Stomach (tissue), 19 donors: ENCODE measurements at places on chromosomes 6 and 20.
A peak's percentile ranks its signal among the peaks of the same experiment; 100 is the strongest.

- no peak for DNase-seq
- H3K4me1 ChIP-seq, result no peaks in the 10 kb centered on the region
- H3K27ac ChIP-seq, result no peak overlapping the region
- H3K36me3 ChIP-seq, result no peaks in the 10 kb centered on the region
Observed at GRCh38 chr6:88361298-88361697, 195.2 kb upstream of the CNR1 start.

- no peak overlapping the region for H3K27ac ChIP-seq
- no peaks in the 10 kb centered on the region for H3K36me3 ChIP-seq
- H3K4me1 ChIP-seq, result no peaks in the 10 kb centered on the region
- no peaks in the 10 kb centered on the region for H3K27me3 ChIP-seq
- no peak overlapping the region for H3K4me3 ChIP-seq
Observed at GRCh38 chr20:50804437-50805348, 9.8 kb downstream of the BCAS4 start.

DNA sequence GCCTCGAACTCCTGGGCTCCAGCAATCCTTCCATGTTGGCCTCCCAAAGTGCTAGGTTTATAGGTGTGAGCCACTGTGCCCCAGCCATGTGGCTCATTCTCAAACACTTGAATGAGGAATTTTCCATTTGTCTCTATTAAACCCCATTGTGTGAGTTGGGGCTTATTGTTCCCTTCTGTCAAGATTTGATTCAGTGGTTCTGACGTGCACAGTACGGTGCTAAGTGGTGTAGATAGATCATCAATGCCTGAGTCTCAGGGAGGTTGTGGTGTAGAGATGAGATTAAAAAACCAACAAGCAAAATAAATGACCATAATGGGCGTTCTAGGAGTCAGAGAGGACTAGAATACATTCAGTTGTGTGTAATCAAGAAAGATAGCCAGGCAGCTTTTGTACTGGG is 335.6 kb downstream of the PRL start:
- no peaks in the 10 kb centered on the region for H3K27me3 ChIP-seq
- no peaks in the 10 kb centered on the region for H3K4me1 ChIP-seq
- no peak overlapping the region for H3K4me3 ChIP-seq

- DNase-seq, result no peak
- peak overlapping the region; percentile 43 for H3K27ac ChIP-seq
- no peak overlapping the region for H3K4me3 ChIP-seq
- no peaks in the 10 kb centered on the region for H3K36me3 ChIP-seq
- H3K27me3 ChIP-seq, result no peaks in the 10 kb centered on the region
Observed at GRCh38 chr6:137697267-137697938, 169.7 kb upstream of the TNFAIP3 start.

DNA sequence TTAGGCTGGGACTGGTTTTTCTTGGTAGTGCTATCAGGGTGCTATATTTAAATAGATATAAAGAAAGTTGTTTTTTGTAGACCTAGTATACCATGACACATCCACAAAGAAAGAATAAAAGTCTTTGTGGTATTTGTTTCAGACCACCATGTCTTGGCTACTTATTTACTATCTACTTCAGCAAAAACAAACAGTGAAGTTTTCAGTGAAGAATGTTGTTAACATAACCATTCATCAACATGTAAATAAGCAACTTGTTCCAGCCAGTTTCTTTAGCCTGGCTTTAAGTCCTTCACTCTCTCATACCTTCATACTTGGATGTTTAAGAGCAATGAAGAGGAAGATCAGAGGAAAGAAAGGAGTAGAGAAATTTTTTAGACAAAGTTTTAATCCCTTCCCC is 624.1 kb downstream of the CD109 start:
- no peaks in the 10 kb centered on the region for H3K4me1 ChIP-seq
- H3K4me3 ChIP-seq, result no peak overlapping the region
- no peaks in the 10 kb centered on the region for H3K27me3 ChIP-seq
- no peaks in the 10 kb centered on the region for H3K36me3 ChIP-seq
- DNase-seq, result no peak

DNA sequence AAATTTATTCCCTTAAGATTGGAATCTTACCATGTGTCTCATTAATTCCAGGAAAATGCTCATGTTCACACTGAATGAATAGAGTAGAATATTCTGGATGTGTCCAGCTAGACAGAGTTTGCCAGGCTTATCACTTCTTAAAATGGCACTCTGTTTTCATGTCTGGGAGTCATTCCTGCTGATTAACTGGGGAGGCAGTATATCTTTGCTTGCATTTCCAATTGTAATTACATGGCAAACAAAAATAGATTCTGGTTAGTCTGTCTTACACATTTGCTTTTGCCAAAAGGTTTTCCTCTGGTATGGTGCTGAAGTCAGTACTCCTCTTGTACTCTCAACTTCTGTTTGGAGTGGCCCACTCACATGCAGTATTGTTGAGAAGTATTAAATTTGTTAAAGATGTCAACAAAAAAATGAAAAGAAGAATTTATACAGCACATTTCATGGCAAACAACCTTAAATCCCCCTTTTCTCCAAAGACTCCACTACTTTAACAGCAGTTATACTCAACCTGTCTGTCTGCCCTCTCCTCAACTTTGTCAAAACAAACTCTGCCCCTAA is 70.2 kb downstream of the TENT5A start:
- H3K27me3 ChIP-seq, result no peaks in the 10 kb centered on the region
- no peak overlapping the region for H3K4me3 ChIP-seq
- peaks cover 5% of the 10 kb centered on the region for H3K4me1 ChIP-seq
- no peak for DNase-seq
- H3K27ac ChIP-seq, result no peak overlapping the region
- H3K36me3 ChIP-seq, result no peaks in the 10 kb centered on the region

DNA sequence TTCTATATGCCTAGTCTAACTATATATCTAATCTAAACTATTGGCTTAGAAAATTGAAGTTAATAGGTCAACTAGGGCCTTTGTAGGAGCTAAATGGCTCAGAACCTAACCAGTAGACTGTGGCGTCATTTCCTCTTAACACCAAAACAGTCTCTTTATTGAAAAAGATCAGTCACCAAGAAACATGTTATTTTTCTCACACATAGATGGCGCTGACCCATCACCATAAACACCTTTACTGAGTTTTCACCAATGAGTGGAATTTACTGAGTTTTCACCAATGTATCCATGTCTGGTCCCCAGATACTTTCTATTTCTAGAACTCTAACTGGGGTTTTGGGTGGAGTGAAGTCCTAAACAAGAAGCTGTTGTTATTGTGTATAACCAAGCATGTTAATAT is 636.0 kb downstream of the BCKDHB start:
- H3K4me1 ChIP-seq, result no peaks in the 10 kb centered on the region
- no peak overlapping the region for H3K4me3 ChIP-seq
- H3K27me3 ChIP-seq, result no peaks in the 10 kb centered on the region
- peak; percentile 43 for DNase-seq

DNA sequence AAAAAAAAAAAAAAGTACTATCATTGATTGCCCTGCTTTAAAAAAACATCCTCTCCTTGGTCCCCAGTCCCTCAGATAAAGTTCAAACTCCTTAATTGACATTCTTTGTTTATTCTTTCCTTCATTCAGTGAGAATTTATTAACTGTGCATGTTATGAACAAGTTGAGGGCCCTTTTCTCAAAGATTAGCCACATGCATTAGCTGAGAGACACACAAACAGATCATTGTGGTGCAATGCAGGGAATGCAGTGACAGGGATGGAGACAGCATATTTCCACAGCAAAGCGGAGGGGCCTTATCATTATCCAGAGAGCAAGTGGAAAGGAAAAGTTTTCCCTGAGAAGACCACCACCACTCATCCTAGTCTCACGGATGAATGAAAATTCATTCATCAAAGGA is 21.9 kb upstream of the IPCEF1 start:
- no peak overlapping the region for H3K4me3 ChIP-seq
- no peaks in the 10 kb centered on the region for H3K4me1 ChIP-seq
- no peaks in the 10 kb centered on the region for H3K36me3 ChIP-seq
- H3K27me3 ChIP-seq, result no peaks in the 10 kb centered on the region
- H3K27ac ChIP-seq, result no peak overlapping the region

GRCh38 chr6:139568956-139569538 is 194.6 kb upstream of the CITED2 start:
- no peaks in the 10 kb centered on the region for H3K36me3 ChIP-seq
- no peak for DNase-seq
- no peaks in the 10 kb centered on the region for H3K4me1 ChIP-seq

DNA sequence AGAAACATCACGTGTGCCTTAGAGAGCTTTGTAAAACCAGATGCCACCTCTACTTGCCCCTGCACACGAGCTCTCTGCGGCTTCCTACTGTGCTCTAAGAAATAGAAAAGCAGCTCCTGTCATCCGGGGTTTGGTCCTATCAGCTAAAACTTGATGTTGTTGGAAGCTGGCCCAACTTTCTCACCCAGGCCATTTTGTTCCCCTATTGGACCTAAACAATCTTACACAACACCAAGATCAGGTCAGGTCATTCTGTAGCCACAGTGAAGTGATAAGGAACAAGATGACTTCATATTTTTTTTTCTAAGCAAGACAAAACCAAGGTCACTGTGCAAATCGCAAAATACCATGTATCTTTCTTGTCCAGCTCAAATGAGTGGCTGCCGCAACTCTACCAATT is 486.0 kb downstream of the PTPRT start:
- no peak overlapping the region for H3K4me3 ChIP-seq
- no peaks in the 10 kb centered on the region for H3K27me3 ChIP-seq
- no peaks in the 10 kb centered on the region for H3K4me1 ChIP-seq
- no peaks in the 10 kb centered on the region for H3K36me3 ChIP-seq

DNA sequence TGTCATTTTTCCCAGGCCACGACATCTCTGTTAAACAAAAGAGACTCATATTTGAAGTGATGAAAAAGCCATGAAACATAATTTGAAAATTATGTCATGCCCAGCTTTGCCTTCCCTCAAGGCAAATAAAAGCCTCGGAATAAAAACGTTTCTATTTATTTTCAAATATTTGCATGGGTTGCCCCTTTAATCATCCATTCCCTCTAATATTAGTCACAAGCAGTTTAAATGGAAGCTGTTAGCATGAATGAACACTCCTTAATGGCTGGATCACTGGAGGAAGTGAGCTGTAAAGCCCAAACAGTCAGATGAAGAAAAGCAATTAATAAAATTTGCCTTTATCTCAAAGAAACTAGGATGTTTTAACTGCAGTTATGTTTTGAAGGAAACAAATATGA is 69.3 kb upstream of the STMND1 start:
- H3K27me3 ChIP-seq, result no peaks in the 10 kb centered on the region
- H3K4me3 ChIP-seq, result no peak overlapping the region
- peak overlapping the region; percentile 77 for H3K27ac ChIP-seq
- H3K36me3 ChIP-seq, result no peaks in the 10 kb centered on the region
- no peak for DNase-seq
- H3K4me1 ChIP-seq, result no peaks in the 10 kb centered on the region

DNA sequence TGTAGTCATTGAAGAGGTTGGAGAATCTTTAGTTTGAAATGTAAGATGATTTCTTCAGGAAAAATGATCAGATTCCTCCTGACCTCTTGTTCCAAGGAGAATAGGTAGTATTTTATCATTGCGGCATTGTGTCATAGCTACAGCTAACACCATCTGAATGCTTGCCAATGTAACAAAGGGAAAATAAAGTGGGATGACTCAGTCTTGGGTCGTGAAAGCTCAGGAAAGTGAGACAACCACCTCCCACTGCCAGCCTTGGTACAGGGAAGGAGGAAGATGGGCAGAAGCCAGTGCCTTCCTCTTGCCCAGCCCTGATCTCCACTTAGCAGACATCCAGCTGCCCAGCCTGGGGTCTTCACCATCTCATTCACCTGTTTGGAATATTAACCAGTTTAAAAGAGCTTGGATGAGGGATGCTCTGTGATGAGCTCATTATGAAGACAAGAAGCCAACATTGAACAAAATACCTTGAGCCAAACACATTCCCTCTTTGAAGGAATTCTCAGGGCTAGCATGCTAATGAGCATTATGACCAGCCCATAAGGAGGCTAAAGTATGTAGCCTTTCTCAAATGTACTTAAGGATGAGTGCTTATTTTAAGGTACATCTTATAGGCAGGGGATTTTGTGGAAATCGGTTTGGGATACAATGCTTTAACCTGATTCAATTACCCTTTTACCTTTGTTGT is 40.0 kb upstream of the APCDD1L start:
- no peaks in the 10 kb centered on the region for H3K36me3 ChIP-seq
- H3K27me3 ChIP-seq, result peaks cover 25% of the 10 kb centered on the region
- no peak overlapping the region for H3K27ac ChIP-seq
- no peaks in the 10 kb centered on the region for H3K4me1 ChIP-seq
- no peak overlapping the region for H3K4me3 ChIP-seq

GRCh38 chr6:31769684-31770371 is 7.3 kb downstream of the VWA7 start:
- H3K4me1 ChIP-seq, result peaks cover 15% of the 10 kb centered on the region
- H3K36me3 ChIP-seq, result no peaks in the 10 kb centered on the region
- peak; percentile 89 for DNase-seq
- H3K27ac ChIP-seq, result no peak overlapping the region

- H3K4me3 ChIP-seq, result no peak overlapping the region
- H3K27ac ChIP-seq, result no peak overlapping the region
- no peak for DNase-seq
- no peaks in the 10 kb centered on the region for H3K36me3 ChIP-seq
Observed at GRCh38 chr6:49519660-49520059, 19.9 kb downstream of the GLYATL3 start.

DNA sequence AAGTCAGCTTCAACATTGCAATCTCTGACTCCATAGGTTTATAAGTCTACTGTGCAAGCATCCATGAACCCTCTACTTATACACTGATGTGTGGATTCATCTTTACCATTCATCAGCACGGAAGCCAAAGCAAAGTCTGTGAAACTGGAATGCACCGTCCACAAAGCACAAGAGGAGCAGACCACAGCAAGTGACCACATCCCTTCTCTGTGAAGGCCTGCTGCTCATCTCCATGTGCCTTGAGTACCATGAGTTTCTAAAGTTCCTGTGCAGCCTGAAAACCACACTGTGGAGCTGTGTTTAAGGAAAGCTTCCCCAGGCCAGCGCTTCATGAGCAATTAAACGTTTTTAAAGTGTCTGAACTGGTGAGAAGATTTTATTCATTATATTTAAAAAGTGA is 20.0 kb downstream of the GABRR1 start:
- H3K36me3 ChIP-seq, result no peaks in the 10 kb centered on the region
- no peak for DNase-seq
- H3K4me3 ChIP-seq, result no peak overlapping the region
- H3K27me3 ChIP-seq, result no peaks in the 10 kb centered on the region

- no peaks in the 10 kb centered on the region for H3K27me3 ChIP-seq
- peak overlapping the region; percentile 45 for H3K27ac ChIP-seq
- DNase-seq, result no peak
- peaks cover 7% of the 10 kb centered on the region for H3K4me1 ChIP-seq
- H3K36me3 ChIP-seq, result no peaks in the 10 kb centered on the region
Observed at GRCh38 chr6:158409451-158409850, 97.2 kb downstream of the TULP4 start.

- no peaks in the 10 kb centered on the region for H3K36me3 ChIP-seq
- no peak overlapping the region for H3K27ac ChIP-seq
- no peak for DNase-seq
- H3K4me1 ChIP-seq, result no peaks in the 10 kb centered on the region
Observed at GRCh38 chr6:163937071-163937470, 522.6 kb downstream of the QKI start.

- H3K27me3 ChIP-seq, result no peaks in the 10 kb centered on the region
- peaks cover 61% of the 10 kb centered on the region for H3K4me1 ChIP-seq
- no peak for DNase-seq
- peak overlapping the region; percentile 64 for H3K27ac ChIP-seq
Observed at GRCh38 chr20:38083338-38084048, 49.9 kb downstream of the RPRD1B start.
